Suppressor macrophage treated with lipopolysaccharide for 1 hour (primary cell): ENCODE measurements at places on chromosomes 5 and 9.

- DNase-seq, result no peak
Observed at GRCh38 chr5:169913479-169913878, 66.8 kb downstream of the INSYN2B start.

DNA sequence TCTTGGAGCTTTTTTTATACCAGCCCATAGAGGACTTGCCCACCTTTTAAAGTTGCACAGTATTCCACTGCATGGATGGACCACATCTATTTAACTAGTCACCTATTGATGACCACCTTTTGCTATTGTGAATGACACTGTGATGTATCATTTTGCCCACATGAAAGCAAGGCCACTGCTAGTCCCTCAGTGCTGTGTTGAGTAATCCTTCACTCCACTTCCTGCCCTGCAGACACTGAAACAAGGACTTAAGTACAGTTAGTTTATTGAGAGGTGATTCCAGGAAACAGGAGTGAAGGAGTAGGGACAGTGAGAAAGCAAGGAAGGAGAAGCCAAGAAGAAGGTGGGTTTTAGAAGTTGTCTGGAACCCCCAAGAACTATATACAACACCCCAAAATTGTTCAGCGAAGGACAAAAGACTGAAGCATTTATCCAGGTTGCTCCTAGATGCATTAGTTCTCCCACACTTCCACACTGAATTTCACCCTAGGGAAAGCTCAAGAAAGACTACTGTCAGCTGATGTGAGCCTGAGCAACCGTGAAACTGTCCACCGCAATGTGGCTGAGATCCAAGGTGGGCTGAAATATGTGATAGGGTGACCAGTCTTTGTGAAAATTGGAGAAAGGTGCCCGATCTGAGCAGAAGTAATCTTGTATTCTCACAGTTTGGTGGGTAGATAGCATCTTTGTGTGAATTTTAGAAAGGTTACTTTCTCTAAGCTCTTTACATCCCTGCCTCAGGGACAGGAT, 45.2 kb upstream of the ANKRD31 start:
- DNase-seq, result no peak

GRCh38 chr5:137146402-137146890, 352.7 kb downstream of the SPOCK1 start:
- no peak for DNase-seq

GRCh38 chr5:75571547-75571946, 39.7 kb upstream of the ANKDD1B start:
- no peak for DNase-seq

- peak; percentile 80 for DNase-seq
Observed at GRCh38 chr5:73902327-73903051, 276.5 kb downstream of the ARHGEF28 start.

DNA sequence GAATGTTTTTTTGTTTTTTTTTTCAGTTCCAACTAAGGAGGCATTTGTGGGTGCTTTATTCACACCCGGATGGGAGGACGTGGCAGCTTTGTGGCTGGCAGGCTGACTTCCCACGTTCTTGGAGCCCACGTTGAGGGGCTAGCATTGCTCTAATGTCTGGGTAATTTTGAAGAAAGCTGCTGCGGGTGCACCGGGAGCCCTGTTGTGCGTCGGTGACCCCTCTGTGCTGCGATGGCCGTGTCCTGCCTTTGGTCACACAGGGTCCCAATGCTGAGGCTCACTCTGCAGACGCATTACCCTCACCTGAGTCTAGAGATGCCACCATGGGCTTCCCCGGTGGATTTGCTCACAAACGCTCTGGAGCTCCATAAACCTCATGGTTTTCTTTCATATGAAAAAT, 34.2 kb downstream of the NDUFS6 start:
- no peak for DNase-seq

- peak; percentile 40 for DNase-seq
Observed at GRCh38 chr9:21294364-21294774, 10.7 kb downstream of the IFNA5 start.

- DNase-seq, result no peak
Observed at GRCh38 chr9:122191584-122191983, 31.9 kb downstream of the MORN5 start.

GRCh38 chr5:130885027-130885426, 280.0 kb downstream of the HINT1 start:
- DNase-seq, result no peak

DNA sequence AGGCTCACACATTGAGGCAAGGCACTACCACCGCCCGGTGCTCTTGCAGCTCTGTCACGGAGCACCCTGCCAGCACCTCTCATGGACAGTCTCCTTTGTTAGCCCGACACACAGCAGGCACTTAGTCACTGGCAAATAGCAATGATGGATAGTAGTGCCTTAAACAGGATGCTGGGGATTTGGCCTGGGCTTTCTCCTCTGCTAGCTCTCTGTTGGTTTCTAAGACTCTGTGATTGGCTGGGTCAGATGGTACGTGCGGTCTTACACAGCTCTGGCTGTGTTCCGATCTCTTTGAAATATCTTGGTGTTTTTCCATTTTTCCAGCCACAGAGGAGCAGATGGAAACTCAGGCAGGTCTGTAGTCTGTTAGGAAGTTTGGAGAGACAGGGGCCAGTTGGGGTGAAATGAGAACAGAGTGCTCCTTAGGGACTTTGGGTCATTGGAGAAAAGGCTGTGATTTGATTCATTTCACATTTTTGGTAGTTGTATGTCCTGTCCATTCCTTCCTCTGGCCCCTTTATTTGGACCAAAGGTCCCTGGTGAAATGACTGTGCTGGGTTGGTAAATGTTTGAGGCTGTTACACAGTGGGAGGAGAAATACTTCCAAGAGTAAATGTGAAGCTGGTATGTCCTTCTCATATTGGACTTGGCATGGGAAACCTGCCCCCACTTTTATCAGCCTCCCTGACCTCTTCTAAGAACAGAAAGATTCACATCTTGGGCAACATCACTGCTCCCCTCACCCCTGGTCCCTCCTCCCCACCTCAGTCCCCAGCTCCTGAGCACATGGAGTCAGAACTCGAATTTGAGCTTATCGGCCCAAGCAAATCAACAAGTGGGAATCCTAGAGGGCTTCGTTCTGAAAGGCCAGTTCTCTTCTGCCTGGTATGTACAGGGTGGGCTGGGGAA, 3.4 kb downstream of the SMIM3 start:
- peak; percentile 41 for DNase-seq

DNA sequence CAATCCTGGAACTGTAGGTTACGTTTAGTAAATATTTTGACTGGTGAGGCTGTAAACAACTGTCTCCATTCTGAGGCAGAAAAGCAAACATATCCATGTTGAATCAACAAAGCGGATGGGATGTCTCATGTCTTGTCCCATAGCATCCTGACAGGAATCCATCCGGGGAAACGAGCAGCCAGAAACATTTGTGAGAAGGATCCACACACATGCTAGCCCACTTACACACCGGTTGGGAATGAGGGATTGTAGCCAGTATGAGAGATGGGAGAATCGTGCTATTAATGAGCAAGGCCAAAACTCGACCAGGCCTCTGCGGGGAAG, 117.5 kb downstream of the FSTL4 start:
- DNase-seq, result no peak
